Adipocyte (in vitro differentiated cells): ENCODE measurements at places on chromosomes 4 and X.

DNA sequence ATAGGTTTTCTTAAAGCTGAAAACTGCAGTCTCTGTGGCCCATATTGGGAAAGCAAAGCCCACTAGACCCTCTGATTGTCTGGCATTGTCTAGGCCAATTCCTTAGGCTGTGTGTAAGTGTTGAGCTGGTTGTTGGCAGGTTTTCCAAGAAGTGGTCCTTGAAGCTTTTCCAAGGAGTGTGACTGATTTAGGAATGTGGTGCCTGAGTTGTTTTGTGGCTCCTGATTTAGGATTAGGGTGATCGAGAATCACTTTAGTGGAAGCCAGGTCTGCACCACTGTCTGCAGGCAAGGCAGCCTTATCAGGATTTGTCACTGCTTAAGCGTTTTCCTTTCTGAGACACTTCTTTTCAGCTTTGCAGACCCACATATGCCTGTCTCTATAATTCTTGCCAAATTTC, 339.0 kb upstream of the DDX53 start:
- no peak for DNase-seq

GRCh38 chrX:97401586-97402136, 518.0 kb downstream of the RPA4 start:
- DNase-seq, result no peak

GRCh38 chr4:102596532-102596931, 95.4 kb downstream of the NFKB1 start:
- no peak for DNase-seq

DNA sequence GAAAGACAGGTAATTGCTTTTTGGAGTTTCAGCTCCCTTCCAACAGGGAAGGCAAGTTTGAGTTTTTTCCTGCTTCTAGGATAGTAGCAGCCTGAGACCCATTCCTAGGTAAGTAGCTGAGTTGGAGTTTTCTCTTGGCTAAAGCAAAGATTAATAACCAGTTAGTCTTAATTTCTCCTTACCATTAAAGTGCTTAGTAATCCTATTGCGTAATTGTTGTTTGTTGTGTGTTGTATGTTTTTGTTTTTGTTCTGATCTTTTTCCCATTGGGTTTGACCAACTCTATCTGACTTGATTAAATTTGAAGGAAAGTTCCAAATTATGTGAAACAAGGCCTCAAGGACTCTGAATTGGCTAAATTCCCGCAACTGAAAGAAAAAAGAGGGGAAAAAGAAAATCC, 83.5 kb downstream of the TBX22 start:
- no peak for DNase-seq

GRCh38 chrX:13258052-13258444, 61.8 kb downstream of the ATXN3L start:
- no peak for DNase-seq

DNA sequence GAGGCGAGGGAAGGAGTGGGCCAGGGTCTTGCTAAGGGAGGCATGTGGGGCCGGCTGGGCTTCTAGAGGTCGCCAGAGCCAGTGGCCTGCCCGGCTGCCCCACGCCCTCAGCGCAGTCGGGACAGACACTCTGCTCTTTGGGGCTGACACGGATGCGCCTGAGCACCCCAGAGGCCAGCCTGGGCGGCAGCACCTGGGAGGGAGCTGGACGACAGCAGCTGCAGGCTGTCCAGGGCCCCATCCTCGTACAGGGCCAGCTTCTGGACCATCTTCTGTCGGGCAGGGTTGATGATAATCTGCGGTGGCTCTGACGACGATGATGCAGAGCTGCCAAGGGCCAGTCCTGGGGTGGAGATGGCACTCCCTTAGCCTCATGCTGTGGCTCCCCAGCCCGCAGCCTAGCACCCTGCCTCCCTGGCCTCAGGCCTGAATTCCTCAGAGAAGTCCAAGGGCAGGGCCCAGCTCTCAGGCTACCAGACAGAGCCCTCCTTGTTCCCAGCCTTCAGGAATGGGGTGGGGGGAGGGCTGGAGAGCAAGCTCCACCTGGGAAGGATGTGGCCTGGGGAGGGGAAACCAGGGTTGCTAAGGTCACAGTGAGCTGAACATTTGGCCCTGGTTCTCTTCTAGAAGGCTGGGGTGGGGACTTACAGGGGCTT, 7.2 kb downstream of the IRAK1 start:
- no peak for DNase-seq

- DNase-seq, result no peak
Measured at GRCh38 chr4:158857951-158858350, 89.1 kb downstream of the FNIP2 start.

GRCh38 chr4:3766036-3766784, at the start of gene ADRA2C:
Gene ADRA2C (plus strand): TSS chr4:3766385. CDS start chr4:3766607, 222 bp downstream.
- DNase-seq, result peak; percentile 35

- DNase-seq, result peak; percentile 28
Measured at GRCh38 chrX:107713543-107714205, 61.9 kb downstream of the TSC22D3 start.

GRCh38 chrX:15564981-15565579, 35.7 kb downstream of the ACE2 start:
- peak; percentile 71 for DNase-seq
